ENCODE measurements at places on chromosomes 6 and 20.

GRCh38 chr6:99548706-99549105 lies 19.8 kb downstream of the CCNC start:
- DNase-seq = no peak

DNA sequence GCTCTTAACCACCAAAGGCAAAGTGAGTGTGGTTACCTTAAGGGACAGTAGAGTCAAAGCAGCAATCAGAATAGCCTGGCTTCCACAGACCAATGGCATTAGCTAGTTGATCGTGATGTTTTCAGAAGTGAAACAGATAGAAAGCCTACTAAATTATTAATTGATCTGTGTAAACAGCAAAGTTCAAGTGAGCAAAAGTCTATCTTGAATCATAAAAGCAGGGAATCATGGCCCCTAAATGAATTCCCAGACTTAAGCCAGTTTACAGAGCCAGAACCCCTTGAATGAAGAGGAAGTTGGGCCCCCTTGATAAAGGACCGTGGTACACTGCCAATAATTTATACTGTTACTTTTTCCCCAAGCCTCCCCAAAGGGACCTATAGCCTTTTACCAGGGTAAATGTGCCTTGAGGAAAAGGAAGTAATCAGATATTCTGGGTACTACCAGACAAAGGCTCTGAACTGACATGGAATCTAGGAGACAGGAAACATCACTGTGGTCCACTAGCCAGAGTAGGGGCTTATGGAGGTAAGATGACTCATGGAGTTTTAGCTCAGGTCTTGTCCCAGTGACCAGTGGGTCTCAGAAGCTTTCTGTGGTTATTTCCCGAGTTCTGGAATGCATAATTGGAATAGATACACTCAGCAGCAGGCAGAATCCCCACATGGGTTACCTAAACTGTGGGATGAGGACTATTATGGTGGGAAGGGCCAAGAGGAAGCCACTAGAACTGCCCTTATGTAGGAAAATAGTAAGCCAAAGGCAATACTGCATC lies 317.5 kb downstream of the CD83 start:
- DNase-seq = no peak

GRCh38 chr6:149060985-149061760 lies 256.3 kb upstream of the TAB2 start:
- no peak for DNase-seq

- no peak for DNase-seq
These were observed 99.5 kb downstream of the CD83 start for GRCh38 chr6:14216946-14217684.

- no peak for DNase-seq
These were observed 458.4 kb downstream of the CD83 start for GRCh38 chr6:14575961-14576360.

DNA sequence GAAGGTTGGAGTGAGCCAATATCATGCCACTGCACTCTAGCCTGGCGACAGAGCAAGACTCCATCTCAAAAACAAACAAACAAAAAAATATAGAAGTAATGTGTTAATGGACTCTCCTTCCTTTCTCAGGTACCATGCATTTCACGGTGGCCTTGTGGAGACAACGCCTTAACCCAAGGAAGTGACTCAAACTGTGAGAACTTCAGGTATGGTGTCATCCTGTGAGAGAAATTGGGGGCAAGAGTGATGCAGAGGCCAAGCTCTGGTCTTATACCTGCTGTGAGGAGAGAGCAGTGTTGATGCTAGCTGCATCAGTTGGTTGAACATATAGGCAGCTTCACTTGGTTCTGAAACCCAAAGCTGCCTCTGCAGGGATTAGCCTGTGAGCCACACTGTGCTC lies 6.2 kb downstream of the ITCH start:
- DNase-seq = no peak

DNA sequence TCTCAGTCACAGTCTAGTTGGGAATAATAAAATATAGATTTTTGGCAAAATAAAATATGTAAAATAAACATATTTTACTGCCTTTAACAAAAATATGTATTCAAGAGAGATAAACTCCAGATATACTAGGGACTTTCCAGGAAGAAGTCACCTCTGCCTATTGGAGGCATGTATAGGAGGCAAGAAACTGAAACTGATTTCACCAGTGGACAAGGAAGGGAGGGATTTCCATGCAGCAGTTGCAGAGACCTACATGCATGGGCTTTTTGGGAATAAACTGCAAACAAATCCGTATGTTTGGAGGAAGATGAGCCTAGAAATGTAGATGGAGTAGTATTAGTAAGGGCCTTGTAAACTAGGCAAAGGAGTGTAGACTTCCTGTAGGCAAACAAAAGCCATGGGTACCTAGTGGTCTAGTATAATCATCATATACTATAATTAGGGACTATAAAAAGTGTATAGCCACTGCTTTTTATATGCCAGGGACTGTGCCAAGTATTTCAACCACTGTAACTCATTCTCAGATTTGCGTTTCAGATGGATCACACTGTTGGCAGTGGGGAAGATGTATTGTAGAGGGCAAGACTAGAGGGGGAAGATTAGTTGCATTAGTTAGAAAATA lies 38.9 kb downstream of the CD109 start:
- no peak for DNase-seq

GRCh38 chr6:33759887-33760629 lies 13.4 kb upstream of the IP6K3 start:
- no peak for DNase-seq
